ENCODE measurements at places on chromosomes 1 and 21.
A peak's percentile ranks its signal among the peaks of the same experiment; 100 is the strongest.

DNA sequence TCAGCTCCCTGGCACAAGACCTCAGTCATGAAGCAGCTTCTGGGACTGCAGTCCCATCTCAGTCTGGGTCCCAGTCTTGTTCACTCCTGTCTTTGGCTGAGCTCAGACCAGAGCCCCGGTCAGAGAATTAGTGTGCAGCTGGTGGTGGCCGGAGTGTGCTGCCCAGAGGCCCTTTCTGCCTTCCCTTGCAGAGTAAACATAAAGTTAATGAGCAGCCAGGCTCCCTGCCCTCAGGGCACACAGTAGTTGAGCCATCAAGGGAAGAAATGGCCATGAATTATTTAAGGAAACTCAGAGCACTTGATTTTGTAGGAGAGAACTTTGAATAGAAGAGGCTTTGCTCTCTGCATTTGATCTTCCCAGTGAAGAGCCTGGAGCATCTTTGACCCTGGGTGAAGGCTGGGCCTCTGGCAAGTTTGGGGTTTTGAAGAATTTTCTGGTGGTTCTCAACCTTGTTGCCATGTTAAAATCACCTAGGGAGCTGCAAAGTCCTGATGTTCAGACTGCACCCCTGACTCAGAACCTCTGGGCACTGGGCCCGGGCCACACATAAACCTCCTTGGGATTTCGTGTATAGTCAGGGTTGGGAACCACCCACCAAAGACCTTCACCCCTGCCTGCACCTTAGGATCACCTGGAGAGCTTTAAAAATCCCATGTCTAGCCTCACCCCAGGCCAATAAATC is 26.4 kb upstream of the SELENON start:
- DNase-seq: peak; percentile 71

DNA sequence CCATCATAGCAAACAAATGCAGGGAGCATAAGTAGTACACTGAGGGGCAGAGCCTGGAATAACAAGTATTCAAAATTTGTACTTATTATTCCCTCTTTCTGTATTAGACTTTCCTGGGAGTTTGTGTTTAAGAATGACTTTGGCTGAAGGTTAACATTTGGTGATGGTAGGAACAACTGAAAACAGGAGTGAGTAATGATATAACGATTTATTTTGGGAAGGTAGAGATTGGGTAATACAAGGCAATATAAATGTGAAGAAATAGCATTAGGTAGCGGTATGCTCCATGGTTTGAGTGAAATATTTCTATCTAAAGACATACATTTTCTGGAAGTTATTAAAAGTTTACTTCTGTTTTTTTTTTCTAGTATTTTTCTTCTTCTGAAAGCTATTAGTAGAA is 18.5 kb upstream of the C1orf21 start:
- no peak for DNase-seq

- DNase-seq: no peak
Measured at GRCh38 chr1:45589861-45590260, 6.0 kb downstream of the NASP start.

GRCh38 chr1:103917795-103918194 is 168.1 kb downstream of the AMY1C start:
- no peak for DNase-seq

GRCh38 chr1:207941665-207942064 is 30.7 kb upstream of the CD34 start:
- no peak for DNase-seq
